Right hindlimb (tissue), 1 donor: ENCODE measurements at places on chromosomes 1 and 21.

GRCh38 chr1:183019860-183020259 is 3.4 kb upstream of the LAMC1 start:
- DNase-seq, result peak; percentile 35

DNA sequence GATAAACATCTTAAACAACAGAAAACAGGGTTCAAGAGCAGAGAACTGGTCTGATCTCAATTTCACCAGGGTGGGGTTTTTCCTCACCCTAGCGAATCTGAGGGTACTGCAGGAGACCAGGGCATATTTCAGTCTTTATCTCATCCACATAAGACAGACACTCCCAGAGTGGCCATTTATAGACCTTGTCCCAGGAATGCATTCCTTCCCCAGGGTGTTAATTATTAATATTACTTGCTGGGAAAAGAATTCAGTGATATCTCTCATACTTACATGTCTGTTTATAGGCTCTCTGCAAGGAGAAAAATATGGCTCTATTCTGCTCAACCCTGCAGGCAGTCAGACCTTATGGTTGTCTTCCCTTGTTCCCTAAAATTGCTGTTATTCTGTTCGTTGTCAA is 84.1 kb downstream of the LYPLAL1 start:
- DNase-seq, result no peak

DNA sequence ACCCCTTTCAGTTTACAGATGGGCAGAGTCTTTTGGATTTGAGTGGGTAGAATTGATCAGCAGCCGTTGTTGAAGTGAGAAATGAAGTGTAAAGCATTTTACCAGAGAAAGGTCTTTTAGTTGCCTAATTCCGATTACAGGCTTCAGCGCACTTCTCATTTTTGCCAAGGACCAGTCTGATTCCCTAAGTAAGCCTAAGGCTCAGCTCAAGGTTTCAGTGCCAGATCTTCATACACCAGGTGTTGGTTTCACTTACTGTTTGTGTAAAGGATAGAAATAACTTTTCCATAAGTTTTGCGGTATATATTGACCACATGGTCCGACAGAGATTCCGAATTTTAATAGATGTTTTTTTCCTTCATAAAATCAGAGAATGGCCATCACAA is 83.9 kb upstream of the BMP8A start:
- DNase-seq, result no peak

- DNase-seq, result no peak
Observed at GRCh38 chr1:101002551-101002950, 23.0 kb downstream of the DPH5 start.

- DNase-seq, result no peak
Observed at GRCh38 chr1:185349556-185349955, 32.5 kb upstream of the IVNS1ABP start.

- DNase-seq, result no peak
Observed at GRCh38 chr1:162946701-162947100, 85.7 kb upstream of the CCDC190 start.

DNA sequence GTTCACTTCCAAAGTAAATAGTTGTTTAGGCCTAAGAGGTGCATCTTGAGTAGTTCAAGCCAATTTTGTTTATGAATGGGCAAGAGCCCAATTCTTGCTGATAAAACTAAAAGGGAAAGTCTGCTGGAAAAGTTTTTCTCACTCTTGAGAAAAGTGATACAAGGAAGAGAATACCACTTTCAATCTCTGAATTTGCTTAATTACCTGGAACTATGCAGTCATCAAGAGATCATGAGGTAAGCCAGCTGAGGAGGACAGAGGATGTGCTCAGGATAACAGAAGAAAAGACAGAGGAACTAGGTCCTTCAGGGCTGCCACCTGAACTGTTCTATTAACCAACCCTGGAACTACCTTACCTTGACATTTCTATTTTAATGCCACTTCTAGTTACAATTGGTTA is 42.2 kb downstream of the ILDR2 start:
- DNase-seq, result no peak

GRCh38 chr1:69441496-69441895 is 126.2 kb upstream of the LRRC7 start:
- no peak for DNase-seq

GRCh38 chr1:162689745-162690671 is 57.7 kb downstream of the DDR2 start:
- no peak for DNase-seq

DNA sequence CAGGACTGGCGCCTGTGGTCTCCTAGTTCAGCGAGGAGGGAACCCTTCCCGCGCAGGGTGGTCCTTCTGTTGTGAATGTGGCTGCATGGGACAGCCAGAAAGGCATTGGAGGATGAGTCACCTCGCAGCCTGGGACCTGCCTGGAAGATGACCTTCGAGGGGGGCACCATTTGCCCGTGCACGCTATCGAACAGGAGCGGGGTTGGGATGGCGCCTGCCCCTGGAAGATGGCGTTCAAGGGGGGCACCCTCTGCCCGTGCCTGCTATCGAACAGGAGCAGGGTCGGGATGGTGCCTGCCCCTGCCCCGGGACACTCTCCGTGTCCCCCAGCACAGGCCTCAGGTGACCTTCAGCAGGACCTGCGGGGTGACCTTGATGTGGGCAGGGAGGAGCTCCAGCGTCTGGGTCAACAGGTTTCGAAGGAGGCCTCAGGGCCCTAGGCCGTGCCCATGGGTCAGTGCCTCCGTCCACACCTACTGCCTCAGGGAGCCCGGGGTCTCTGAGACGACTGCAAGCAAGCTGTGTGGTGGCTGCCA is 1.7 kb upstream of the ACTRT2 start:
- DNase-seq, result no peak

DNA sequence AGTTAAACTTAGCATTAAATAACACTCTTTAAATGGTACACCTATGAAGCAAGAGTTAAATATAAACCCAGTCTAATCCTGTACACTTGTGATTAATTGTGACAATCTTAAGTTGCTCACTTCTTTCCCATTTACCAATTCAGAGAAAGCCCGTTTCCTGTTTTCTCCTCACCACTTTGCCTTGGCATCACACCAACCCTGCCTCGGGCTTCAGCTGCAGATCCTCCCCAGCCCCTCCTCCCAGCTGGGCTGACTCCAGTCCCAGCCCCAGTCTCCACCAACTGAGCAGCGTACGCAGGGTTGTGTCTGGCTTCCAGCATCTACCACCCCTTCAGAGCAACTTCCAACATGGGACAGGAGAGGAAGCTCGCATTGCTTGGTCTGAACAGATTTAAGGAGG is 4.1 kb downstream of the PYCR2 start:
- DNase-seq, result no peak

- DNase-seq, result no peak
Observed at GRCh38 chr1:95067062-95067461, 5.7 kb downstream of the ALG14 start.

GRCh38 chr1:32363713-32364112 is 1.4 kb downstream of the TSSK3 start:
- no peak for DNase-seq

DNA sequence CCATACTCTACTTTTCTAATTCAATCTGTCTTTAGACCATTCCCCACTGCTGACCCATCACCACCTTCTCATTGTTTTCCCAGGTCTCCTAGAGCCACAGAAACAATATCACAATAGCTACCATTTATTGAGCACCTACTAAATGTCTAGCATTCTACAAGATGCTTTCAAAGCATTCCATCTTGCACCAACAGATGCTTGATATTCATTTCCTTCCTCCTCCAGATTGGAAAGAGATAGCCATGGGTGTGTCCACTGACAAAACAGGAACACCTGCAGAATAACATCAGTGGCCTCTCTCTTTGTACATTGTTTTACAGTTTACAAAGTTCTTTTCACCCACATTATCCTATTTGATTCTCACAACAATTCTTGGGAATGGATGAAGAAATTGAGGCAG is 2.2 kb downstream of the RAB3B start:
- no peak for DNase-seq

DNA sequence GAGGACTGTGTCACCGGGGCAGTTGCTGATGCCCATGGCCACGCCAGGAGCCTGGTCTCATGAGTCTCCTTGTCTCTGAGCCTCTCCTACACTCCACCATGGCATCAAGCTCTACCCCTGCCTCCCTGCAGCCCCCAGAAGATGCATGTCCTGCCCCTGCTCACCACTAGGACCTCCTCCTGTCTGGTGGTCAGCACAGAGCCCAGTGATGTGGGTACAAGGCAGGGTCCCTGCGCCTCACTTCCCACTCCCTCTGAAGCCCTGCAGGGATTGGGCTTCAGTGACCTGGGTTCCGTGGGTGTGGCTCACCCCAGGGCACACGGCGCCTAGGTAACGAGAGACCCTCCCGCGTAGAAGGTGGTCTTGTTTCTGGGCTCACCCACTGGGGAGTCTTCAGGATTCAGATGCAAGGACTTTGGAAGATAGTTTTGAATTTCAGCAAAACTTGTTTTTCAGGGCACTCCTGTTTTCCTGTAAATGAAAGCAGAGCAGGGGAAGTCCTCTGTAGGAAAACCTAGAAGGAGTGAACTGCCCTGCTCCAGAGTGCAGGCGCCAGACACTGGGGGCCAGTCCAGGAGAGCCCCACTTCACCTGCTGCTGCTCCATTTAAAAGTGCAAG is 2.8 kb downstream of the COL18A1 start:
- DNase-seq, result no peak

- no peak for DNase-seq
Observed at GRCh38 chr1:248054671-248055070, 8.0 kb downstream of the OR2L3 start.

- no peak for DNase-seq
Observed at GRCh38 chr1:150530491-150531159, 15.1 kb downstream of the FALEC start.

DNA sequence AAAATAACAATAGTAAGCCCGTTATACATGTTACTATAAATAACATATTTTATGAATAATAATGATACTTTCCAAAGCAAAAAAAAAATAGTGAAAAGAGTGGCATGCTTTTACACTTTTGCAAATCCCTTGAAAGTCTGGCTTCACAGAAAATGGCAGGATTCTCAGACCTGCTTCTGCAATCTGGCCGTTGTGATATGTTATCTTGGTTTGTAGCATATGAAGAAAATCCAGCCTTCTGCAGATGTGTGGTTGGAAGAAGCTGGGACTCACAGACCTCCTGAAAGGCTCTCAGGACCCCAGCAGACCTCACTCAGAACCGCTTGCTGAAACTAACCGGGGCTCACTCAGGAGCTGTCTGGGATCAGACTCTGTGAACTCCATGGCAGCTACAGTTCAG is 256.0 kb upstream of the TMEM51 start:
- DNase-seq, result no peak

GRCh38 chr21:26465916-26466315 is 107.2 kb downstream of the CYYR1 start:
- no peak for DNase-seq
